ENCODE measurements at places on chromosomes 13 and 19.

- DNase-seq: peak; percentile 46
Measured at GRCh38 chr13:51782026-51782710, 21.8 kb downstream of the DHRS12 start.

- DNase-seq: no peak
Measured at GRCh38 chr19:2574971-2575630, 99.2 kb downstream of the GADD45B start.

DNA sequence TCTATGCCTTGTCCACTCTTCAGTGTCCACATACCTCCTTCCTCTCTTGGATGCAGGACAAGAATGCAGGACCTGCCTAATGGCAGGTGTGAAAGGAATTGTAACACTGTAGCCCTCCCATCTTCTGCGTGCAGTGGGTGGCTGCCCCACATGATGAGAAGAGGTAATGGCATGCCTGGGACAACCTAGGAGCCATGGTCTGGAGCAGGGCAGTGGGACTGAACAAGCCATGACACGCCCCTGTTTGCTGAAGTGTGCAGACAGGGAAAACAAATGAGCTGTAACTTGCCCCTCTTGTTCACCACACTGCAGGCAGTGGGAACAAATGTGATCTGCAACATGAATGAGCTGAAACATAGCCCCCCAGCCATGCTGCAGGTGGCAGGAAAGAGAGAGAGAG lies 192.2 kb downstream of the PCDH17 start:
- DNase-seq: no peak

- no peak for DNase-seq
Measured at GRCh38 chr19:22608441-22608840, 25.7 kb upstream of the ZNF492 start.

DNA sequence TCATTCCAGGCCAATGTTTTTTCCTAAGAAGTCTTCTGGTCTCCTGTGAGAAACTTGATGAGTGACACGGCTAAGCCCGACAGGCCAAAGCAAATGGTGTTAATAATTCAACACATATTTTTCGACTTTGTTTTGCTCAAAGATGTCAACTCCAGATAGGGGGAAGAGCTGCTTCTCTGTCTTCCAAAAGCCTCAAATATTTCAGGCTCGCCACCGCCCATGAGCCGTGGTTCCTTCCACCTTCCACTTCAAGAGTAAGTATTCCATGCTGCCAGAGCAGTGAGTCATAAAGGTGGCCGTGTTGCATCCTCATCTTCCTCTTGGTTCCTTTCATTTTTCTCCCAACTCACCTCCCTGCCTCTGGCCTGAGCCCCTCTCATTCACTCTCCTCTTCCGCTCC lies 272.6 kb downstream of the EFNB2 start:
- no peak for DNase-seq

DNA sequence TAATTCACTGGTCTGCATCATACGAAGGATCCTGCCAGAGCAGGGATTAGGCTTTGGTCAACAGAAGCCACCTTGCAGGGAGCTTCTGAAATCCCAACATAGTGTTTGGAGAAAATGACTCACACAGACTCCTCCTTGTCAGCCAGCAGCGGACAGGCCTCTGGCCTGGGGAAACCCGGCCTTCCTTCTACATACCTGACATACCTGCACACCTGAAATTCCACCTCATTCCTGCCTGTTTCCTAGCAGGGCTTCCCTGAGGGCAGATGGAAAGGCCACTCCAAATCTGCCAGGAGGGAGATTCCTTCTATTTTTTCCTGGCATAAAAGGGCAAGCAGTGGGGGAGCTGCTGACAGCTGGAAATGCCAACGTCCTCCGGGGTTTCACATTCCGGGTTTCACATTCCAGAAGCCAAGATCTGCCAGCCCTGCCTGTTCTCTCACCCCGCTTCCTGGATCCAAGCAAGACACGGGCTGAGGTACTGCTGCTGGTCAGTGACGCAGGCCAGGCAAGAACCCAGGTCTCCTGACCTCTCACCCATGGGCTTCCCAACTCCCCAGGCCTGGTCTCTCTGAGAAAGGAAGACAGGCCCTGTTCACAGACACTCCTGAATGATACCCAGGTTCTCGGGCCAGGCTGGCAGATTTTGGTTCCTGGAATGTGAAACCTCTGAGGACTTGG lies 18.2 kb upstream of the IGFL1 start:
- DNase-seq: no peak
